Neural crest cell (in vitro differentiated cells): ENCODE measurements at places on chromosomes 11 and 22. TPM values are rescaled to one million over a fixed set of nuclear protein-coding genes. Genes with fewer than 3 reads are reported as not detected.
A peak's percentile ranks its signal among the peaks of the same experiment; 100 is the strongest.

The IFITM10 gene
- 0.66 TPM in 1 of 2 replicates, not detected in the other for total RNA-seq

GRCh38 chr11:8812438-8812837 lies 98.6 kb upstream of the AKIP1 start:
- no peak for DNase-seq

DNA sequence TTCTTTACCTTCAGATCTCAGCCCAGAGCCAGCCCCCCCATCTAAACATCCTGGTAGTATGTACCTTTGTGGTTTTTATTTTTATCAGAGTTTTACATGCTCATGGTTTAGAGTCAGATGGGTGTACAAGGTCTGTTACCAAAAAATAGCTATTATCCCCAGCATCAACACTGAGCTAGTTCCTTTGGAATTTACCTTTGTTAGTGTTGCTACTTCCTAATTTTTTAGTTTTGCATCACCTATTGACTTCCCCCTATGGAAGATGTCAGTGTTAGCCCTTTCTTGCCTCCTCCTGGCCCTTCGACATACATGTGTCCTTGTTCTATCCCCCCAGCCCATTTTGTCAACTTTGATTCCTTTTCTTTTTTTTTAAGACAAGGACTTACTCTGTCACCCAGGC lies 7.4 kb downstream of the UPB1 start:
- DNase-seq: no peak

DNA sequence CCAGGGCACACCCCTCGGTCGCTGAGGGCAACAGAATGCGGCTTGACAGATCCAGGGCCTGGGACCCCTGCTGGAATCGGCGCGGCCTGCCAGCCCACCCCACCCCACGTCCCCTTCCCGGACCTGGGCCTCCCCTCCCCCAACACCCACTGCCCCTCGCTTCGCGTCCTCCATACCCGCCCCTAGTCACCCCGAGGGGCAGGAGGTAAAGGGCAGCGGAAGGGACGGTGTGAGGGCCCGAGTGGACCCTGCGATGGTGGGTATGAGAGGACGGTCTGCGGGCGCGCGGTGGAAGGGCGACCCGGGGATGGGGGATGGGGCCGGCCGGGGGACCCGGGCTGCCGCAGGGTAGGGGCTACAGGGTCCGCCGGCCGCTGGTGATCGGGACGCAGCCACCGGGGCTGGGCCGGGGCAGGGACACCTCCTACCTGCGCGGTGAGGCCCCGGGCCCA lies 311 bp downstream of the APBB1 start:
- DNase-seq: peak; percentile 52

DNA sequence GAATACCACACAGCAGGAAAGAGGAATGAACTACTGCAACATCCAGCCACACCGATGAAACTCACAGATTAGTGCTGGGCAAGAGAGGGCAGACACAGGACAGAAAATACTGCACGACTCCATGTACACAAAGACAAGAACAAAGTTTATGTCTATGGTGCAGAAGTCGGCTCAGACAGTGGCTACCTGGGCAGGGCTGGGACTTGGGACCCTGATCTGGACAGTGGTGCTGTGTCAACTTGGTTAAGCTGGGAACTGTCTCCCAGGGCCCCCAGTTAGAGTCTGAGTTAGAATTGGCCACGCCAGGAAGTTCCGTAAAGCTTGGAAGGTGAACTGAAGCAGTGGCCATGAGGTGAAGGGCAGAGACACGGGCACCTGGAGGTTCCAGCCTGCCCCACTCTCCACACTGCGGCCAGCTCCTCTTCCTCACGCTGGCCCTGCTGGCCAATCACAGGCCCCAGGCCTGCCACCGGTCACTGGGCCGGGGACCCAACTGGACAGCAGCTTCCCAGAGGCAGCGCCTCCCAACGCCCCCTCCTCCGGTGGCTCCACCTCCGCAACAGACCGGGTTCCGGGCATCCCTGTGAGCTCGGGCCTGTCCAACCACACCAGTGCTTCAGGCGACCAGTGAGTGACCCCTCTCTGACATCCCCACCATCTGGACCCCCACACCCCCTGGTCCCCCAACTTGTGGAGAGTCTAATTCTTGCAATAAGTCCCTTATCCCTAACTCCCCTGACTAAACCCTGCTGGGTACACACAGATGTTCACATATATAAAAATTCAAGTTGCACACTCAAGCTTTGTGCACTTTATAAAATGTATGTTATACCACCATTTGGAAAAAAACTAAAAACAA lies 93.7 kb downstream of the MICAL3 start:
- DNase-seq: no peak
